Cardiac fibroblast (primary cell): ENCODE measurements at places on chromosomes 5 and 9.

GRCh38 chr5:135822286-135822685 lies 12.2 kb upstream of the SLC25A48 start:
- no peak for DNase-seq

GRCh38 chr5:108639366-108639765 lies 108.3 kb upstream of the FER start:
- peak; percentile 41 for DNase-seq

DNA sequence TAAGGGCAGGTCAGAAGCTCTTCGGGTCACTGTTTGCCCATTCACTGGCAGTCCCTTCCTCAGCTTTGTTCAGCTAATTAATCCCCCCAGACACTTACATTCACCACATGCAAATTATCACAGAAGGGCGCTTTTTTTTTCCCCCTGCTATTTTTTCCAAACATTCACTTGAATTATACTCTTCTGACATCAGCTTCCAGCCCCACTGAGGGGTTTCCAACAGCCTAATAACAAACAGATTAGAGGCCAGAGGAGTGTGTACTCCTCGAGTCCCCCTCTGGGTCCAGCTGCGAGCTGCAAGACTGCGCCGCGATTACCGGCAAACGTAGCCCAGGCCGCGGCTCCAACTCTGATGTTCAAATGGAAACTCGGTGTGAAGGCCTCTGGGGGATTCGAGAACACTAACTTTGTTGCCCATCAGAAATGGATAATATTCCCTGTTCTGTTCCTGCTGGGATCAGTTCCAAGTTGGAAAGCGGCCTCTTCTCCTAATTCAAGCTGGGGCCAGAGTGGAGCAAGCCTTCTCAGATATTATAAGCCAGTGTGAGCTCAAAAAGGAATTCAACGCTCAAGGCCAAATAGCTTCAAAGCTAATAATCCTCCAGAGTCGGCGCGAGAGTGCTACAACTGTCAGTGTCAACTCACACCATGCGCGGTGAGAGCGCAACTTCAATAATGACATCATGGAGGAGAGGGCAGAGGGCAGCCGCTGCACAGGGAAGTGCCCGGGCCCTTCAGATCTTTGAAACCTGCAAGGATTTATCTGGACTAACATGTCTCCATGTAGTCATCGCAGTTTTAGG lies 560.8 kb downstream of the BNC2 start:
- DNase-seq: peak; percentile 70

DNA sequence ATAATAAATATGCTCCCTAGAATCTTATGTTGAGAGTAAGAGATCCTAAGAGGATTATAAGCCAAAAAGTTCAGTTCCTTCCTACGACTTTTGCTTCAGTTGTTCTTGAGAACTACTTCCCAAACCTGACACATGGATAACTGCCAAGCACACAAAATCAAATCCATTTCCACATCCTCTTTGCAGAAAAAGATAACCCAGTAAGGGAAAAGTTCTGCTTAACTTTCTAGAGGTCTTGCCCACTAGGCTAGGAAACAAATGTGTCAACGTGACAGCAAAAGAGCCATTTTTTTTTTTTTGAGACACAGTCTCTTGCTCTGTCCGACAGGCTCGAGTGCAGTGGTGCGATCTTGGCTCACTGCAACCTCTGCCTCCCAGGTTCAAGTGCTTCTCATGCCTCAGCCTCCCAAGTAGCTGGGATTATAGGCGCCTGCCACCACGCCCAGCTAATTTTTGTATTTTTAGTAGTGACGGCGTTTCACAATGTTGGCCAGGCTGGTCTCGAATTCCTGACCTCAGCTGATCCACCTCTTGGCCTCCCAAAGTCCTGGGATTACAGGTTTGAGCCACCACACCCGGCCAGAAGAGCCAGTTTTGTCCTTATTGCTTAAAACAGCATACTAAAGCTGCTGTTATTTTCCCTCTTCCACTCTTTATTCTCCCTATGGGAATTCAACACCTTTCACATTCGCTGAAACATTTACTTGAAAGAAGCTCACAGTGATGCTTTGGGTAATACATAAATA lies 24.2 kb downstream of the CSNK1A1 start:
- peak; percentile 72 for DNase-seq

GRCh38 chr9:70954596-70955143 lies 166.8 kb downstream of the TRPM3 start:
- no peak for DNase-seq

- DNase-seq: no peak
Observed at GRCh38 chr5:113225259-113225658, 209.5 kb downstream of the TSSK1B start.

GRCh38 chr9:34456746-34457145 lies 1.6 kb downstream of the FAM219A start:
- DNase-seq: no peak
